ENCODE measurements at places on chromosomes 6 and 20.
A peak's percentile ranks its signal among the peaks of the same experiment; 100 is the strongest.

DNA sequence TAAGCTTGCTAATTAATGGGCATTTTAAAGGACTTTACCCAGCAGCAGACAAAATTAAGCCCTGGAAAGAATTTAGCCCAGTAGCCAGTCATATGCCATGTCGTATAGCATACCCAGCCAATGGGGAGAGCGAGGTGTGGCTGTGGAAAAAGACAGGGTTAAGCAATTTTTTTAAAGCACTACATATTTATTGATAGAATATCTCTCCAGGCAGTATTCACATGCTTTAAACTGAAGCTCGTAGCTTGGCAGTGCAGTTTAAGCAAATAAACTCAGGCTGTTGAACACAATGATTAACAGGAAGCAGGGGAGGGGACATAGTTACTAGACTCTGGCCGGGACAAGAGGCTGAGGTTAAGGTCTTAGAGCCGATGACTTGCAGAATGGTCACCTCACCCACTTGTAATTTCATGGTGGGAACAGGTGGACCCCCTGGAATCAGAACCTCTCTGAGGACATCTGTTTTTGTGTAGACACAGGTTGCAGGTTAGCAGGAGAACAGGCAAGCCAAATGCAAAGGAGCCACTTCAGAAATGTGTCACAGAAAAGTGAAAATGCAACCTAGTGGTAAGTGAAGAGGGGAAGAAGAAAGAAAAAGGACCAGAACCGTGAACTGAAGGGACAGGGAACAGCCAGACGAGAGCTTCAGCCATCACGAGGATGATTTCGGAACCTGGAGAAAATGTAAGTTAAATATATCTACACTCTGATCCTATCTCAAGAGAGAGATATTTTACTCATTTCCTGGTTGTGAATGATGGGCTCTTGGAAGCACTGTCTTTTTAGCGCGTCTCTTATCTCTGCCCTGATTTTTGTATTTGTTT lies 7.2 kb downstream of the GCNT2 start:
- DNase-seq: peak; percentile 5

- no peak for DNase-seq
Observed at GRCh38 chr6:20117474-20117873, 94.8 kb downstream of the MBOAT1 start.

DNA sequence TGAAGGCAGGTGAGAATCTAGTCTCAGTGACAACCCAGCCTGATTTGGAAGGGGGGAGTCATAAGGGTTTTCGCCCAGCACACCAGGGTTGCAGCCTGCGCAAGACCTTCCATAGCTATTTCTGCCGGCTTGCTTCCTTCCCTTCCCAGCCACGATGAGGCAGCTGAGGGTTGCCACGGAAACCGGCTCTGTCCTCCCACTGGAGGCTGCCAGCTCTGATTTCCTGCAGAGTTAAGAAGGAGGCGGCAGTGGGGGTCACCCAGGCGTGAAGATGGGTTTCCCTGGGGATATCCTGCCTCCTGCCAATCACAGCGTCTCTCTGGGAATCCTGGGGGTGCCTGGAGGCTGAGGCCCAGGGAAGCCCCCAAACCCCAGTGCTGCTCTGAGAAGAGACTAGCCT lies 23.1 kb upstream of the KCNB1 start:
- DNase-seq: no peak

DNA sequence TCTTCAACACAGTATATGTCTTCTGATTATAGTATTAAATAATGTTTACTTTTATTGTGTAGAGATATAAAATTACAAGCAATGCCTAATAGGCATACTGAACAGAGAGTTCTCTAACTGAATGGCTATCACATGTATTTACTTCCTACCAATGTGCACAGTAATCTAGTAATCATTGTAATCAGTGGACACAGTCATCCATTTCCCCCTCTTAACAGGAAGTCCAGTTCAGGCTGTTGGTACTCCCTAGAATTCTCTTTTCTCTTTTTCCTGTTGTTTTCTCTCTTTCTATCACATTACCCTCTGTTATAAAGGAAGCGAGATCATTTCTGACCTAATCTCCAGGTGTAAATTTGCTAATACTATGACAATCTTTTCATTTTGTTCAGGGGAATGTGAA lies 172.5 kb downstream of the HTR1B start:
- no peak for DNase-seq

GRCh38 chr6:34138914-34139510 lies 6.9 kb downstream of the GRM4 start:
- DNase-seq: no peak

DNA sequence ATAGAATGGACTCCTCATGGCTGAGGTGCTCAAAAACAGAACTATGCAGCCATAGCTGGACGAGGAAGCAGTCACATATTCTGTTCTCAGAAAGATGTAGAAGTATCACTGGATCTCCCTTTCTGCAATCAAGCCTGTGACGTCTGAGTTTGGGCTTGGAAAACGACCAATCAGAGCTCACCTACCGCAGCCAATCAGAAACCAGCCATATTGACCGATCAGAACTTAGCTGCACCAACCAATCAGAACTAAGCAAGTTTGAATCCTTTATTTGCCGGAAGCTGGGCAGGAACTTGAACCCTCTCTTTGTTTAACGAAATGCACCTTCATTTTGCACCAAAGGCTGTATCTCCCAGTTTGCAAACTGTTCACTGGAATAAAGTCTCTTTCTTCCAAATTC lies 21.8 kb upstream of the RAB23 start:
- DNase-seq: no peak

DNA sequence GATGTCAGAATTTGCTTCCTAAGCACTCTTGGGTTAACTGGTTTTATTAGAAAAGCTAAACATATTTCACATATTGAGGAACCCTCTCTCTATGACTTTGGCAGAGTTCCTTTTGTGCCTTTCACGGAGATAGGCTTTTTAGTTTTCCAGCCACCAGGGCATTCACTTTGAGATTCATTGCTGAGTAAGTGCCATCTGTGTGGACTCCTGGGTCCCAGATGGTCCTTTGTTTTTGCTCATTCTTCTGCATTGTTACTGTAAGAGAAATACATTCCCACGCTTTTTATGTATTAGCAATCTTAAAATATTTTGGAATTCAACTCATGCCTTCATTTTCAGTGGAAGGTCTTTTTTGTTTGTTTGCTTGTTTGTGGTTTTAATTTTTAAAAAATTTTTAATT lies 76.3 kb upstream of the PHACTR2 start:
- no peak for DNase-seq

GRCh38 chr20:42588847-42589246 lies 600.9 kb downstream of the PTPRT start:
- DNase-seq: no peak

GRCh38 chr6:69622230-69622629 lies 174.6 kb downstream of the LMBRD1 start:
- DNase-seq: no peak

DNA sequence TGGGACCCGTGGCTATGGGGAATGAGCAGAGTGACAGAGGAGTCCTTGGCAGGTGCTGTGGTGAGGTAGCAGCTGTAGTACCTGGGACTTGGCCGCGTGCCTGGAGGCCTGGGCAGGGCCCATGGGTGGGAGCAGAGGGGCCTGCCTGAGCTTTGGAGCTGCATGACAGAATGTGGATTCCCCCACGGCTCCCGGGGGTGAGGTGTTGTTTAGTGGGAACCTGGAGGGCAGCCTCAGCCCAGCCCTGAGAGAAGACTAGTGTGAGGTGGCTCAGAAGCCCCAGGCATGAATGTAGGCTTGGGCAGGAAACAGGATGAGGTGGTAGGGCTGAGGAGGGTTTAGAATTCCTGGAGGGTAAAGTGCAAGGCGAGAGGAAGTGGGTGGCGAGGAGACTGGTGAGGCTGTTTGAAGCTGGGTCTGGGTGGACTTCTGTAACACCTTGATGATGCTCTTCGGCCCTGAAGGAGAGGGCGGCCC lies 86.5 kb upstream of the SCP2D1 start:
- no peak for DNase-seq

DNA sequence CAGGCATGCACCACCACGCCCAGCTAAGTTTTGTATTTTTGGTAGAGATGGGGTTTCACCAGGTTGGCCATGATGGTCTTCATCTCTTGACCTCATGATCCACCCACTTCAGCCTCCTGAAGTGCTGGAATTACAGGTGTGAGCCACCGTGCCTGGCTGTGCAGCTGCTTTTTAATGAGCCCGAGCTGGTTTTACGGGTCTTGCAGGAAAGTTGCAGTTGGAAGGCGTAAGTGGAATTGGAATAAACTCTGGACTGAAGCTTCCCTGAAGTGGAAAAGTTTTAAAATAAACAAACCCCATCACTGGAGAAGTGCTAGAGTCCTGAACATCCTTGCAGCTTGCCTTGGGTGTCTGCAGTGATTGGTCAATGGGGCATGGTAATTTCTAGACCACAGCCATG lies 40.4 kb downstream of the KIF25 start:
- no peak for DNase-seq

GRCh38 chr6:3321875-3322274 lies 63.1 kb downstream of the PSMG4 start:
- DNase-seq: no peak

DNA sequence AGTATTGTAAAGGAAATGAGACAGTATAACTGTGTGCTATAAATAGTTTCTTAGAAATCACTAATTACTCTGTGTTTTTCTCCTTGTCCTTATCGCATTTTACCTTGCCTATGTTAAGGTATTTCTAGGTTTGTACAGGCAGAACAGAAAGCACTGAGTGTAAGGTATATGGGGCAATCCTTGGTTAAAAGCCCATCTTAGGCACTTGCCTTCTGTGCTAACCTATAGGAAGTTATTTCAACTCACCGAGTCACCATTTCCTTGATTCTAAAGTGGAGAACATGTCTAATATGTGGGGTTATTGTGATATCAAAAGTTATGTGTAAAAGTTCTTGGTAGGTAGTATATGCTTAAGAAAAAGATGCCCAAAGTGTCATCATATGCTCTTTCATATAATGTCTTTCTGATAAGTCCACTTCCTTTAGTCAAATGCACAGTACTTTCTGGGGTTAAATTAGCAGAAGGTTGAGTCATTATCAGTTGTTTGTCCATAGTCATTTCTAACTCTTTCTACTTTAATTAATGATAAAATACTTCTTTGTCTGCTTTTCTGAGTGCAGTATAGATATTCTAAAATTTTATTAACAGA lies 276.4 kb downstream of the UTRN start:
- DNase-seq: no peak

- DNase-seq: peak; percentile 30
Observed at GRCh38 chr6:31402324-31403282, 792 bp upstream of the MICA start.

DNA sequence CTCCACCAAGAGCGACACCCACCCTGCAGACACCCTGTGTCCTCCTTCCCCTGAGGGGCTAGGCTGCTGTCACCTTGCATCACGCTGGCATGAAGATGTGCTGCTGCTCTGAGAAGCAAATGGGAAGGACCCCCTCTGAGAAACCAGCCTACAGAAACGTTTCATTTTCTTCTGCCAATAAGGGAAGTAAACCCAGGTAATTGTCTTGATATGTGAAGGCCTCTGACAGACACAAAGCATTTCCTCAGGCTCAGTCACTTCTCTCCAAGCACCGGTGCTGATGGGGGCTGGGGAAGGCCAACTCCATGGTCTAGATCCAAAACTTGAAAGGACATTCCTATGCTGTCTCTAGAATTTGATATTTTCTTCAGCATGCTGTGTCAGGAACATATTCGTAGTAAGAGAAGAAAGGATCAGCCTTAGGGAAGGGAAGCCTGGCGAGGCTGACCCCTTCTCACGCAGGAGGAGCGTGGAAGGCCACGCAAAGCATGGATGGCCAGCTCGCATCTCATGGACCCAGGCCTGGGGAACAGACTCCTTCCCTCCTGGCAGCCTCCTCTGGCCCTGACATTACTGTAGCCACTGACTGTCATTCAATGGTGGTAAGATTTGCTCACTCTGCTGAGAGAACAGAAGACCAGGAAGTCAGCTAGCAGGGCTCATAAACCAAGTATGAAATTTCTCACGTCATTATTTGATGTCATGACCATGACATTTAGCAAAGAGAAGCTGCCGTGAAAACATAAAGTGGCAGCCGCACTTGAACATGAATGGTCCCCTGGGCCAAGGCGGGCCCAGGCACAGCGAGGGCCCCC lies 20.4 kb downstream of the ACSS1 start:
- DNase-seq: no peak

DNA sequence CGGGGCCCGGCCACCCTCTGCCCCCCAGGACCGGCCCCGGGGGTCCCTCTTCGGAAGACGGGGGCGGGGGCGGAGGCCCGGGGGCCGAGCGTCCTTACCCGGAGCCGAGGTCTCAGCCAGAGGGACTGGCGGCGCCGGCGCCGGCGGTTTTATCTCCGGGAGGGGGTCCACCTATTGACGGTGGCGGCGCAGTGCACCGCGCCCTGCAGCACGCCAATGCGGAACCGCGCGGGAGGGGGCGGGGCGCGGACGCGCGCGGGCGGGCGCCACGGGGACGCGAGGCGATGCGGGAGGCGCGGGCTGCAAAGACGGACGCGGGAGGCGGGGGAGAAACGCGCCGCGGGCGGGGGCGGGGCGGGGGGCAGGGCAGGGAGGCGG lies at the start of gene EEF1A2:
TSS of gene EEF1A2 (minus strand) at position 124 of the 378 bp plus-strand sequence. CDS start 1,320 bp downstream, outside the sequence.
- DNase-seq: peak; percentile 45

GRCh38 chr6:167282165-167282564 lies 8.9 kb upstream of the UNC93A start:
- DNase-seq: no peak

- DNase-seq: no peak
Observed at GRCh38 chr20:57179265-57179664, 87.2 kb downstream of the BMP7 start.

- no peak for DNase-seq
Observed at GRCh38 chr6:166529586-166529985, 56.9 kb downstream of the RAMACL start.

DNA sequence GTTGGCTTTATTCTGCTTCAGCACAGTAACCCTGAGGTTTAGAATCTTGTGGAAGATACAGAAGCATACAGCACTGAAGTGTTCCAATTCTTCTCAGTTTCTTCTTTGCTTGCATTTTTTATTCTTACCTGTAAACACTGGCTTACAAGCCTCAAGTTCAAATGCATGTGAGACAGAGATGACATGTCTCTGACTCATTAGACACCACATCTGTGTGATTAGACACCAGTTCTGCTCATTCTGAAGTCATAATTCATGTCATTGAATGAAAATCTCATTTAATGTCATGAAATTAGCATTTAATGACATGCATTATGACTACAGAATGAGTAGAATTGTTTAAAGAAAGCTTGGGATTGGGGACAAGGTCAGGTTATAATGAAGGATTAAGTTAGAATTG lies 5.8 kb downstream of the GZF1 start:
- DNase-seq: no peak

DNA sequence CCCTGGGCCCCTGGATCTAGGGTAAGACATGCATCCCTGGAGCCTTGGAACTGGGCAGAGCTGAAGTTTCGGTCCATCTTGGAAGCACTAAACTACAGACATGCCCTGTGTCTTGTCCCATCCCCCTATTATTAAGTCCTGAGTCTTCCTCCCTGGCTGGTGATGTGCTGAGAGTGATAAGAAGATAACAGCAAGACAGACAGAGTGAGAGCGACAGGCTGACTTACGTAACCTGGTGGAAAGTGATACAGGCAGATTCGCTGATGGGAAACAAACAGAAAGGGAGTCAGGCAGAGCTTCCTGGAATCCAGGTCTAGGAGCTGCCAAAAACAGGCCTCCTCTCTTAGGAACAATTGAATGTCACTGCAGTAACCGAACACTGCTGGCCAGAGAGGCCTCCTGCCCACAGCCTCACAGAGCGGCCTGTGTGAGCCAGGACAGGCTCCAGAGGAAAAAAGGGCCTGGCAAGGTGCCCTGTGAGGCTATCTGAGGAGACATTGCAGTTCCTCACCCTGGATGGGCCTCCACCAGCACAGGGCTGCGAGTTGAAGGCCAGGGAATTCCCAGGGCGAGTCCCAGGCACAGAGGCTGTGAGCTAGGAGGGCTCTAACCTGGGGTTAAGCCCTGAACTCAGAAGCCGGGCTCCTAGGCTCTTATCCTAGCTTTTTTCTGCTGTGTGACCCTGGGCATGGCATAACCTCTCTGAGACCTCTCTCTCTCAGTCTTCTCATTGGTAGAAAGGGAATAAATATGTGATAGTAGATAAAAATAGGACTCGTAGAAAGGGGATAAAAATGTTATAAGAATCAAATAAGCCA lies 34.2 kb upstream of the B4GALT5 start:
- no peak for DNase-seq

All from activated CD4-positive, alpha-beta T cell treated with anti-CD3 and anti-CD28 coated beads for 4 hours (primary cell).